Activated naive CD8-positive, alpha-beta T cell treated with anti-CD3 and anti-CD28 coated beads, Interleukin-2, amount 50 U/mL, for 24 hours (primary cell): ENCODE measurements at places on chromosomes 4 and X.

GRCh38 chr4:151569650-151570049 lies 160.7 kb downstream of the FHIP1A start:
- no peak for DNase-seq

- no peak for DNase-seq
These were observed 73.3 kb downstream of the GAB1 start for GRCh38 chr4:143410015-143410414.

DNA sequence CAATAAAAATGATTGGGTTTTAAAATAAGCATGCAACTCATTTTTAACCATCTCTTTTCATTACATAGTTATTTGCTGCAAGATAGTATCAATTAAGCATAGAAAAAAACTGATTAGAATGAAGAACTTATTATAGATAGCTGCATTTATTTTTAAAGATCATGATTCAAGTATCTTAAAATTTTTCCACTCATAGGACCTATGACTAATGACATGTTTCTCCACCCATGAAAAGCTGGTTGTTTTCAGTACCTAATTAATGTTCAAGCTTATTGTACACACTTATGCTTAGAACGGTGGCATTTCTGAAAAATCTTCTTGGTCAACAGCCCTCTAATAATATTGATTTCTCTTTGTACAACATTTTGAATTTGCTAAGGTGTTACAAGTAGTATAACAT lies 193.5 kb upstream of the PITX2 start:
- no peak for DNase-seq

DNA sequence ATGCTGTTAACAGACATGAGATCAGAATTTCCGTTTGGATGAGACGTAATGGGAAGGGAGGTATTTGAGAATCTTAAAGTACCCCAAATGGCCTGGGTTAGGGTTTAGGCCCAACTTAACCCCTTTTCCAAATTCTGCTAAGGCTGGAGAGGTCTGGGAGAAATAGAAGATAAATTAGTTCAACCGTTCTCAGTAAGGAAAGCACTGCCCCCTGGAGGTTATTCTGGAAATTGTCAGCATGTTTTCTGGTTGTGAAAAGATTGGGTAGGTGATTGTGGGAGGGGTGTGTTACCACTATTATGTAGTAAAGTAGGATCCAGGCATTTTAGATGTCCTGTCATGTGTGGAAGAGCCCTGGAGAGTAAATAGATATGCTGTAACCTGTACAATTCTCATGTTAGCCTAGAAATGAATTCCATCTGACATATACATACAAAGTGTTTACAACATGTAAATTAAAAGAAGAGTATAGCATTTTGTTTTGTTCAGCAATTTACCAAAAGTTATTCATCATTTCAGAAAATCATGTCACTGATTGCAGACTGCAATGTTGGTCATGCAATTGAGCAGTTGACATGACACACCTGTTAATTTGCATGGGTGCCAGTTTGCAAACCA lies 26.8 kb upstream of the GRXCR1 start:
- DNase-seq: peak; percentile 44

GRCh38 chrX:150200820-150201287 lies 162.3 kb upstream of the MAMLD1 start:
- DNase-seq: peak; percentile 47

DNA sequence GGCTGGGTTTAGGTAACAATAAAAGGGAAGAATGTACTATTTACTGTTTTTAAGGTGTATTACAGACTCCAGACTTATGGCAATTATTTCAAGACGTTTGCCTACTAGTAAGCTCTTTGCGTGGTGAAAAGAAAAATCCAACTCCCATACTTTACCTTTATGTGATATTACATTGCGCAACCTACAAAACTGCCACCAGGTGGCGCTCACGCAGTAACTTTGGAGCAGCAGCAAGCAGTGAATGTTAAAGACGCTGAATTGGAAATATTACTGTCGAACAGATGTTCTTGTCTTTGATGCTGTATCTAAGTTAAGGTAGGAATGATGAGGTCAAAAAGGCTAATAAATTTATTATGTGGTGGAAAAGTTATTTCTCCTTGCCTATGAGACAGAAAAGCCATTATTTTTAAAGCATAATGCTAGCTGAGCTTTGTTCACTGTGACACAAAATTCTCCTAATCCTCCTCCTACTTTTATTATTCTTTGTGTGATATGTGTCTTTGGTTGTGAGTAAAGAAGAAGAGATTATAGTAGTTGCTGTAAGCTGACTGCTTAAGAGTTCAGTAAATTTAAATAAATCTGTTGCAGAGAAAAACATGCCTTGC lies 1099.8 kb upstream of the TENM3 start:
- DNase-seq: peak; percentile 71

GRCh38 chr4:52299120-52299519 lies 248.0 kb downstream of the SPATA18 start:
- DNase-seq: no peak

DNA sequence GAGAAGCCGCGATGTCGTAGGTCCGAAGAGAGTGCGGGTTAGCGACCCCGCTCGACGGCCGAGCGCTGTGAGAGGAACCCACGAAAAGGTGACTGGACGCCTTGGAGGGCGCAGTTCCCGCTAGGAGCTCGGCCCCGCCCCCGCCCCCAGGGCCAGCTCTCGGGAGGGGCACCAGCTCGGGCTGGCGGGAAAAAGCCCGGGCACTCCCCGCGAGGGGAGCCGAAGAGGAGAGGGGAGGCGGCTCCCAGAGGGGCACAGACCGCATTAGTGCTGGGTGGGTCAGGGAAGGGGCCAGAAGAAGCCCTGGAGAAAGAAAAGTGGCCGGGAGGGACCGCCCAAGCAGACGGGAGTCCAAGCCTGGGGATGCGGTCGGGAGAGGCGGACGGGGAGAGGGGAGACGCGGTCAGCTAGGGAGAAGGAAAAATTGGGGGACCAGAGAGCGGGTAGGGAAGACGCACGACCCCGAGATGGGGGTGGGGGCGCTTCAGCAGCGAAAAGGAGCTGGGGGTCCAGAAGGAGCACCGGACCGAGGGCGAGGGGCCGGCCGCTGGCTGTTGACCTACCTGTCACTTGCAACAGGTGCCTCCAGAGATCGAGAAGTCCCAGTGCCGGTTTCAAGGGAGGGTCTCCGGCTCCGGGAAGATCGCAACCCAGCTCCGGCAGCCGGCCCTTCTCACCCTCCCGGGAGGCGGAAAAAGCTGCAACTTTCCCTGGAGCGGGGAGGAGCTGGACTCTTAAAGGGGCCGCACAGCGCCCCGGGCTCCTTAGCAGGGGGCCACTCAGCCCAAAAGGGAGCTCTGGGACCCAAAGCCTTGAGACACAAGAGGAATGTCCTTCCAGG lies at the start of gene SYTL4:
Gene SYTL4 (minus strand): TSS at position 681 of the 841 bp plus-strand sequence. CDS start 30,084 bp downstream, outside the sequence.
- DNase-seq: no peak

DNA sequence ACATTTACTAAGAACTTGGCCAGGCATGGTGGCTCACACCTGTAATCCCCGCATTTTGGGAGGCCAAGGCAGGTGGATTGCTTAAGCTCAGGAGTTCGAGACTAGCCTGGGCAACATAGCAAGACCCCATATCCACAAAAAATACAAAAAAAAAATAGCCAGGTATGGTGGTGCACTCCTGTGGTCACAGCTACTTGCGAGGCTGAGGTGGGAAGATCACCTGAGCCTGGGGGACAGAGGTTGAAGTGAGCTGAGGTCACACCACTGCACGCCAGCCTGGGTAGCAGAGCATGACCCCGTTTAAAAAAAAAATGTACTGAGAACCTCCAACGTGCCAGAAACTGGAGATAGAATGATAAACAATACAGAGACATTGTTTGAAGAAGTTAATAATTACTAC lies 8.0 kb downstream of the OPRPN start:
- no peak for DNase-seq

GRCh38 chrX:132795181-132795580 lies 163.2 kb downstream of the HS6ST2 start:
- DNase-seq: no peak

- no peak for DNase-seq
These were observed 12.2 kb downstream of the ZNF630 start for GRCh38 chrX:48059296-48059639.

DNA sequence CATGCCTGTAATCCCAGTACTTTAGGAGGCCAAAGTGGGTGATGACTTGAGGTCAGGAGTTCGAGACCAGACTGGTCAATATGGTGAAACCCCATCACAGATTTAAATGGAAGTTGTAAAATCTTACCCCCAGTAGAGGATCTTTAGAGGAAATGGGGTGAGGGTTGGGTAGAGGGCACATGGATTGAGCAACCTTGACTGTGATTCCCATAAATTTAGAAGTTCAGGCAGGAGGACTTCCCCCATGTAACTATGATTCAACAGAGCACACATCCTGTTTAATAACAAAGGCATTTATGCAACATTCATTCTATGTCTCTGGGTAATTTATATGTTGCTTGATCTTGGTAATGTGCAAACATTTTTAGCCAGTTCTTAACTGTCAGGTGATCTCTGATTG lies 143.1 kb downstream of the RBM47 start:
- DNase-seq: no peak

DNA sequence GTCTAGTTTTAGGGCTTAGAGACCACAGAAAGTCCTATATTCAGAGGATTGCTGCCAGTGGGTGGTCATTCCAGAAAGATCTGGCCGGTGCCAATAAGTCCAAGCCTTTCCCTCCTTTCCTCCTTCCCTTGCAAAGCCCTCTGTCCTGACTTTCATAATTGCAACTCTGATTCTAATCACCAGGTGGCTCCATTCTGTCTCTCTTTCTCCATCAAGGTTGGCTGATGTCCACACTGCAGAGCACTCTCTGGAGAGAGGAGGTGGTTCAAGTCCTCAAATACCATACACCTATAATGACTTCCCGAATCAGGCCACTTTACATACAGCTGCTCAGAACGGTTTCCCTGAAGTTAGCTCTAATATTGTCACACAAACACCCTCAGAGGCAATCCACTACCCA lies 22.4 kb upstream of the ARMCX4 start:
- DNase-seq: no peak

GRCh38 chr4:8268901-8269534 lies 536 bp upstream of the HTRA3 start:
- DNase-seq: no peak

GRCh38 chr4:63620271-63620670 lies 789.0 kb downstream of the TECRL start:
- DNase-seq: no peak

- peak; percentile 28 for DNase-seq
These were observed 418 bp downstream of the TAB3 start for GRCh38 chrX:30888526-30889146.

DNA sequence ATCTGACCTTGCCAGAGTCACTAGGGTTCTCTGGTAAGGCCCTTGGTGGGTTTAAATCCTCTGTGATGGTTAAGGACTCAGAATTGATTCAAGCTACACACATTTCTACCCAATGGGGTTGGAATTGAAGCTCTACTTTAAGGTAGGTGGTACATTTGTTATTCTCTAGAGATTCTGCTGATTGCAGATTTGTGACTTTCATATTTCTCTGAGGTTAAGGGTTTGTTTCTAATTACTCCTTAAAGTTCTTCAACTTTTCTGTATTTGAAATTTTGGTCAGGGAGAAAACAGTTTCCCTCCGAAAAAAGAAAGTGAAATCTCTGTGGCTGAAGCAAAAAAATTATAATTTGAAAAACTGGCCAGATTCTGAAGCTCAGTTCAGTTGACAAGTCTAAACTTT lies 25.8 kb upstream of the USP46 start:
- DNase-seq: no peak

- no peak for DNase-seq
These were observed 77.5 kb downstream of the RLIM start for GRCh38 chrX:74536832-74537371.

DNA sequence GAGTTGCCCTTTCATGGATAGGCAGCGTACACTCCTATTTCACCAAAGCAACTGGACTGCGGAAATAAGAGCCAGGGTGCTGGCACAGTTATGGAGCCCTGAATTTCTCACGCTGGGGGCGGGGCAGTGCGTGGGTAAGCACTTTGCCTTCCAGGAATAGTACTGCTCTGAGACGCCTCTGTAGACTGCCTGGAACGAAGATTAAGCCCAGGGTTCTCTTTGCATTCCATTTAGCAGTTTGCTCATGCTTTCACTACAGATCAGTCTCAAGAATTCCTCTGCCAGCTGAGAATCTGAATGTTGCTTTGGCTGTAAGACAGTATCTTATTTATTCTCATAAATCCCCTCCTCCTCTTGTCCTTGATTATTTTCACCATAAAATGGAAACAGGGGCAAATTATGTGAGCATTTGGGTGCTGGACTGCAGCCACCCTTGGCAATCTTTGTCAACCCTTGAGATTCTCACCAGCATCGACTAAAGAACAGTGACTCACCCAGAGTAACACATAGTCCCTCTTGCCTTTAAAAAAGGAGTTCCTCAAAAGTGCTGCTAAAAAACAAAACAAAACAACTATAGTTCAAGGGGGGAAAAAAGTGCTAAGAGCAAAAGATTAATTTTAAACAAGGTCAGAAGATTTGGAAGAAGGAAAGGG lies 88.9 kb upstream of the CITED1 start:
- DNase-seq: no peak
